Stimulated activated CD8-positive, alpha-beta memory T cell treated with anti-CD3 and anti-CD28 coated beads, Interleukin-15, amount 100 ng/mL, for 4 hours (primary cell): ENCODE measurements at places on chromosomes 2 and 18.

DNA sequence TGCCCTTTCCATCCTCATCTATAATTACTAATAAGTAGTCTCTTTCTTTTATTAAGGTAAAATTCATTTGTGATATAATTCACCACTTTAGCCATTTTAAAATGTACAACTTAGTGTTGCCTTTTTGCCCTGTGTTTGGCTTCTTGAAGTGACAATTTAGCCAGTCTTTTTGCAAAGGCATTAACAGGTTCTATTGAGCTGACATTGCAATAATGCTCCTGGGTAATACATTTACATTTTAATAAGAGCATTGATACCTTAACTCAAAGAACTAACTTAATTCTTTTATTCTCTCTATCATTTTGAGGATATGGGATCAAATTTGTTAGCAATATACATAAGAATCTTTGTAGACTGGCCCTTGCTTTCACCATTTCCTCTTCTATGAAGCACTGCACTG lies 242.3 kb downstream of the LRRTM1 start:
- DNase-seq = no peak

- DNase-seq = no peak
These were observed 111.0 kb upstream of the CDH20 start for GRCh38 chr18:61222206-61222605.

DNA sequence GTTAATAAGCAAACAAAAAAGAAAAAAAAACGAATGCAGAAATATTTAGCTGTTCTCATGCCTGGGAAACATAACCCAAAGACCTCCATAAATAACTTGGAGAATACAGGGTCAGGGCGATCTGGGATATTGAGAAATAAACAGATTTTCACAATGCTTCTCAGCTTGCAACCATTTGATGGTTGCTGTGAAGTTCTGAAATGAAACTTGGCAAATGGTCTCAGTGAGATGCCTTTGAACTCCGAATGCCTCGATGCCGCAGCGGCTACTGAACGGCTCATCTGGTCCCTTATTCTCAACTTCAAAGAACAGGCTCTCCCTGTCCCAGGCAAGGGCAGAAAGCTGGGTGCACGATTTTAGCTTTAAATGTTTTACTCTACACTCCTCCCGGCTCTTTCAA lies 78.1 kb downstream of the ZNF516 start:
- DNase-seq = no peak

- DNase-seq = peak; percentile 25
These were observed 646 bp downstream of the PHLPP1 start for GRCh38 chr18:62715759-62716615.

- DNase-seq = no peak
These were observed 46.1 kb downstream of the TACR1 start for GRCh38 chr2:75153221-75153620.

- DNase-seq = no peak
These were observed 228.3 kb downstream of the SRBD1 start for GRCh38 chr2:45382744-45383143.

DNA sequence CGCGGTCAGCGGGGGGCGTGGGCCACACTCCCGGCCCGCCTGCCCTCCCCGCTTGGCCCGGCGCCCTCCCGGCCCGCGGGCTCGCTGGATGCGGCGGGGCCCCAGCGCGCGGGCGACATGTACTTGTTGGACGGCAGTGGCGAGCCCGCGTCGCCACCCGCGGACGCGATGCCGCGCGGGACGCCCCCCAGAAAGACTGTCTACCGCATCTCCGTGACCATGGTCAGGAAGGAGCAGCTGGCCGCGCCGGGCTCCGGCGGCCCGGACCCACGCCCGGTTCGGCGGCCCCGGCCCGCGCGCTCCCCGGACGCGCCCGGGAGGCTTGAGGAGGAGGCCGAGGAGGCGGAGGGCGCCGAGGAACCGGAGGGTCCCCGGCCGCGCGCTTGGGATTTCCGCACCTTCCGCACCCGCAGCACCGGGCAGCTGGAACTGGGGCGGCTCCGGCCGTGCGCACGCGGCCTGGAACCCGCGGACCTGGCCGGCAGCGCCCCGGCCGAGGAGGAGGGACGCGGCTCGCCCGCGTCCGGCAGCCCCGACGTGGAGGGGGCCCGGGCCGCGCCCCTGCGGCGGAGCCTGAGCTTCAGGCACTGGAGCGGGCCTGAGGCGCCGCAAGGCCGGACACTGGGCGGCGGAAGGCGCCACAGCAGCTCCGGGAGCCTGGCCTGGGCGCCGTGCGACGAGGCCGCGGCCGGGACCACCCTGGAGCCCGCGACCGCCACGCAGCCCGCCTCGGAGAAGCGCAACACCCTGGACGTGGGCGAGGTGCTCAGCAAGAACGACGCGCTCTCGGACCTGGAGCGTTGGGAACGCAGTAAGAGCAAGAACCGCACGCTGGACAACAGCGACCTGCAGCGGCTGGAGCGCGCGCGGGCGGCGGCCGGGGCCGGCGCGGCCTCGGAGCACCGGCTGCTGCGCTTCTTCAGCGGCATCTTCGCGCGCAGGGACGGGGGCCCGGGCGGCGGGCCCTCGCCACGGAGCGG lies 176.4 kb downstream of the AGAP1 start:
- DNase-seq = no peak

GRCh38 chr18:38007676-38008330 lies 442.2 kb upstream of the CELF4 start:
- DNase-seq = no peak

DNA sequence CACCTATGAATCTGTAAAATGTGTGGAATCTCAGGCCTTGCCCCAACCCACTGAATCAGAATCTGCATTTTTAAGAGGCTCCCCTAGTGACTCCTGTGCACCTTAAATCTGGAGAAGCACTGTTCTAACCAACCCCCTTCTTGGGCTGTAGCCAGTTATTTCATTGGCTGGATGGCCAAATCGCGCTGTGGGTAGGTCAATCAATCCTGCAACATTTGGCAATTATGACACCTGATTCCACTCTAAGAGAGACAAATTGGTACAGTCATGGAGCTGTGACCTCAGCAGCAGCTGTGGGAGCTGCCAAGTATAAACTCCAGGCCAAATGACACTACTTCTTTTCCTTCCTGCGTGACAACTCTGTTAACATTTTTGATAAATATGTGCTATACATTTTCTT lies 208.7 kb downstream of the CLIP4 start:
- no peak for DNase-seq

GRCh38 chr2:235325151-235325550 lies 168.7 kb upstream of the AGAP1 start:
- no peak for DNase-seq

DNA sequence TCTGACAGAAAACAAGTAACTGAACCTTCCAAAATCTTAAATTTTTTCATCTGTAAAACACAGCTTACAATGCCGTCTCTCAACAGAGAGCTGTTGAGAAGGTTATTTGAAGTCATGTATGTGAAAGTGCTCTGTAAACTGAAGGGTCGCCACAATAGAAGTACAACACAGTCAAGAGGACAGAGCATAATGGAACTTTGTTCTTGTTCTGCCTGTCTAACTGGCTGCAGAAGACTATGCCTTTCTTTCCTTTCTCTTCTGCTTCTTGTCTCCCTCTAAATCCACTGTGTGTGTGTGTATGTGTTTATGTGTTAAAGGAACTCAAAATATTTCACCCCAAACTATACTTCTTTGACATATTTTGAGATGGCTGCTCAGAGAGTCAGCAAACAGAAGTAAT lies 365.8 kb upstream of the RND3 start:
- no peak for DNase-seq

GRCh38 chr18:13306583-13306982 lies 88.0 kb downstream of the LDLRAD4 start:
- no peak for DNase-seq

- DNase-seq = no peak
These were observed 21.9 kb upstream of the MGAT5 start for GRCh38 chr2:134231965-134232340.

DNA sequence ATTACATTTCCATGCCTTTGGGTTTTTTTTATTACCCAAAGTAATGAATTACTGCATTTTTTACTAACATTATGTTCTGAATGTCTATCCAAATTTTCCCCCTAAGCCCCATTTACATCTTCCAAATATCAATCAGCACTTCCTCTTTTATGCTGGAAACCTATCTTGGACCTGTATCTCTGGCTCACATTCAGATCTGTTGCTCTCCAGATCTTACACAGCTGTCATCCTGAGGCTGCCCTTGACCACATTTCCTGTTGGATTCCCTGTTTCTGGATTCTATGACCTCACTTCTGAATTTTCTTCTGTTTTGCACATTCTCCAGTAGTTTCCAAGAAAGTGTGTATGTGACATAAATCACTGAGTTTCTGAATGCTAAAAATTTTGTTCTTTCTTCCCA lies 146.7 kb downstream of the PDE1A start:
- no peak for DNase-seq

DNA sequence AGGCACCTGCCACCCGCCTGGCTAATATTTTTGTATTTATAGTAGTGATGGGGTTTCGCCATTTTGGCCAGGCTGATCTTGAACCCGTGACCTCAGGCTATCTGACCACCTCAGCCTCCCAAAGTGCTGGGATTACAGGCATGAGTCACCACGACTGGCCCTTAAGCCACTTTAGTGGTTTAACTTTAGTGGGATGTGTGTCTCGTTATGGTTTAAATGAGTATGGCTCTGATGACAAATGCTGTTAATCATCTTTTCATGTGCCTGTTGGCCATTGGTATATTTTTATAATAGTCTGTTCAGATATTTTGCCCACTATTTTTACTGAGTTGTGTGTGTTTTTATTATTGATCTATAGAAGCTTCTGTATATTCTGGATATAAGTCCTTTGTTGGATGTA lies 205.9 kb downstream of the MYO1B start:
- DNase-seq = no peak

DNA sequence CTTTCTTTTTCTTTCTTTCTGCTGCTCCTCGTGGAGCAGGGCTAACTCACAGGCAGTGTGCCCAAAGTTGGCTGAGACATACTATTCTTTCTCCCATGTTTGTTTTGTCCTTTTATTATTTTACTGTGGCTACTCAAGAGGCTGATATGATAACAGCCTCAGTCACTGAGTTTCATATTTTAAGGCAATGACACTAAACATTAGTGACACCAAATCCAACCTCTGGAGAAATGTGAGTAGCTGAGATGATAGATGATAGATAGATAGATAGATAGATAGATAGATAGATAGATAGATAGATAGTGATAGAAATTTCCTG lies 45.8 kb upstream of the GLS start:
- no peak for DNase-seq

DNA sequence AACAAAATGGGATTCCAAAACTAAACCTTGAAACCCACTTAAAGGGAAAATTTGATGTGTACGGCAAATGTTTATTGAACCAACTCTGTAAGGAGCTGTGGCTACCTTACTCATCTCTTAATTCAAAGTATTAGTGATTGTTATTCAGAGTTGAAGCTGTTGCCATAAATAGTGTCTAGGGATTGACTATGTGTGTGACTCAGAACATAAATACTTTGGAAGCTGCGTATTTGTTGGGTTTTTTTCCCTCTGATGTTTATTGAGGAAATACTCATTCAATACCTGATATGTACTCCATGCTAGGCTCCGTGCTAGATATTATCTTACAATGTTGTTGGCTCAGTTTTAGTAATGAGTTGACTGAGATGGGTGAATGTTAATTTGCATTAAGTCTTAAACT lies 90.4 kb downstream of the PTRHD1 start:
- DNase-seq = no peak

- DNase-seq = no peak
These were observed 131.9 kb downstream of the MYO1B start for GRCh38 chr2:191376981-191377629.

- no peak for DNase-seq
These were observed 52.3 kb downstream of the DIS3L2 start for GRCh38 chr2:232013701-232014353.

- peak; percentile 47 for DNase-seq
These were observed 31.6 kb upstream of the SNORC start for GRCh38 chr2:232838406-232838874.

DNA sequence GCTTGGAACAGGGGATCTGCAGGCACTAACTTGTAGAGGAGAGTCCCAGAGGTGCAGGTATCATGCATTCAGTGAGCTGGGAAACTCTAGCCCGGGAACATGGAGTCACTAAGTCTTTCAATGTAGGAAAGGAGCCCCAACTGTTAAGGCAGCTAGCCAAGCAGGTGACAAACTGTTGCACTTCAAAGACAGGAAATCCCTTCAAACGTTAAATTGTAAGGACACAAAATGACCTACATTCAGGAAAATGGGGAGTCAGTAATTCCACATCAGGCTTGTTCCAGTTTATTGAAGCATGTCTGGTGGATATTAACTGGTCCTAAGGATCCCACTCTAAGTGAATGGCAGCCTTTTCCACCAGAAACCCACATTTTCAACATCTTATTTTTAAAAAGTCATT lies 364.5 kb downstream of the MTX2 start:
- DNase-seq = no peak

GRCh38 chr18:28635530-28635929 lies 458.6 kb upstream of the CDH2 start:
- no peak for DNase-seq
